T-cell (primary cell): ENCODE measurements at places on chromosomes 7 and 10. TPM values are rescaled to one million over a fixed set of nuclear protein-coding genes. Genes with fewer than 3 reads are reported as not detected.

DNA sequence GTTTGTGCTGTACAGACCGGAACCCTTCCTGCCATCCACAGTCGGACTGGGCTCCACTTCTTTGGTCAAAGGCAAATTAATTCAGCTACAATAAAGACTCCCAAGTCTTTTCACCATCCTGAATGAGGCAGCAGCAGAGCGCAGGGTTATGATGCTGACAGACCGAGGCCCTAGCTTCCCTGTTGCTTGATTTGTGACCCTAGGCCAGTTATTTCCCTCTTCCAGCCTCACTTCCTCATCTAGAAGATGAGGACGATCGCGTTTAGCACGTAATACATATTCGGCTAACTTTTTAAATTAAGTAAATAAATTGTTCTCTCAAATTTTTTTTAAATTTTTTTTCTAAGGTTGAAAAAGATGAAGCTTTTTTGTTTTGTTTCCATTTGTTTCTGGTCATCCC is 18.1 kb downstream of the ADRB1 start:
- no peak overlapping the region for H3K4me3 ChIP-seq
- H3K27me3 ChIP-seq: peaks cover 5% of the 10 kb centered on the region
- H3K4me1 ChIP-seq: no peaks in the 10 kb centered on the region
- DNase-seq: no peak

GRCh38 chr7:112495810-112496462 is 15.1 kb downstream of the LSMEM1 start:
- no peak overlapping the region for H3K27ac ChIP-seq
- no peaks in the 10 kb centered on the region for H3K36me3 ChIP-seq
- no peak overlapping the region for H3K4me3 ChIP-seq
- no peaks in the 10 kb centered on the region for H3K27me3 ChIP-seq
- H3K4me1 ChIP-seq: no peaks in the 10 kb centered on the region

Gene GPR26
- total RNA-seq: not detected

Gene CCDC201
- not detected for total RNA-seq

GRCh38 chr7:144588559-144589051 is 185.1 kb upstream of the NOBOX start:
- H3K36me3 ChIP-seq: peaks cover 3% of the 10 kb centered on the region
- no peaks in the 10 kb centered on the region for H3K27me3 ChIP-seq
- no peaks in the 10 kb centered on the region for H3K4me1 ChIP-seq

GRCh38 chr10:108848046-108848445 is 1075.3 kb downstream of the XPNPEP1 start:
- no peak overlapping the region for H3K4me3 ChIP-seq
- no peaks in the 10 kb centered on the region for H3K27me3 ChIP-seq
- no peaks in the 10 kb centered on the region for H3K4me1 ChIP-seq

DNA sequence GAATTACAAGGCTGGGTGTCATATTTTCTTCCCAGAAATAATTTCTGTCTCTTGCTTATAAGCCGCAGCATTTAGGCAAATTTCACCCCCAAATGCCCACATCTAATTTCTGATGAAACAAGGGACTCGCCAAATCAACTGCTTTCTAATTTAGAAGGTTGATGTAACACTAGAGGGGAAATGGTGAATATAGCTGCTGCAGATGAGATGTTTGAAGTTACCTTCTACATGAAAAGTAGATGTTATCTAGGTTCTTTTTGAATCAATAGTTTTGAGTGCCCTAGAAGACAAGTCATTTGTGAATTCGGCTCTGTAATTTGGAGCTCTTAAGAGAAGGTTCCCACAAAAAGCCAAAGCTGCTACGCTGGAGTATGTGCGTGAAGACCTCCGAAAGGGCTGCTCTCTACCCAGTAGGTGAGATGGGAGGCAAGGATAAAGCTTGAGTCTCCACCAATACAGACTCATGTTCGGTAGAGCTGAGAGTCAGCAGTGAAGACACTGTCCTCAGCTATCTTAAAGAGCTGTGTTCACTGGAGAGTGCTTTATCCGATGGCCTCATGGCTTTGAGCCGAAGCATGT is 99.5 kb downstream of the FANK1 start:
- H3K27ac ChIP-seq: no peak overlapping the region
- H3K36me3 ChIP-seq: no peaks in the 10 kb centered on the region
- DNase-seq: no peak
- no peak overlapping the region for H3K4me3 ChIP-seq

DNA sequence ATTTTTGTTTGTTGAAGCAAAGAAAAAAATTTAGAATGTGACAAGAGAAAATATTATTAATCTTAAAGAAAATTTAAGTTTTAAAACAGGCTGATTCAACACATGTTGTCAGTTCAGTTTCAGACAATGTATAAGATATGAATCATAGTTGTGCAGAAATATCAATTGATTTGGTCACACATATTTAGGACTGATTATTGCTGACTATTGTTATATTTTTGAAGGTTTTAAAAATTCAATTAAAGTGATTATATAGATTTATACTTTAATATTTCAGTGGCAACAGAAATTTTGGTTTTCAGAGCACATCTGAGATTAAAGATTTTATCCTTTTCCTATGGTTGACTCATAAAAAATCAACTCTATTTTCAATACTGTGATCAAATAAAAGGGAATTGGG is 132.5 kb downstream of the PON1 start:
- H3K4me3 ChIP-seq: no peak overlapping the region
- no peaks in the 10 kb centered on the region for H3K36me3 ChIP-seq
- H3K27me3 ChIP-seq: no peaks in the 10 kb centered on the region
- no peak overlapping the region for H3K27ac ChIP-seq
- DNase-seq: no peak

DNA sequence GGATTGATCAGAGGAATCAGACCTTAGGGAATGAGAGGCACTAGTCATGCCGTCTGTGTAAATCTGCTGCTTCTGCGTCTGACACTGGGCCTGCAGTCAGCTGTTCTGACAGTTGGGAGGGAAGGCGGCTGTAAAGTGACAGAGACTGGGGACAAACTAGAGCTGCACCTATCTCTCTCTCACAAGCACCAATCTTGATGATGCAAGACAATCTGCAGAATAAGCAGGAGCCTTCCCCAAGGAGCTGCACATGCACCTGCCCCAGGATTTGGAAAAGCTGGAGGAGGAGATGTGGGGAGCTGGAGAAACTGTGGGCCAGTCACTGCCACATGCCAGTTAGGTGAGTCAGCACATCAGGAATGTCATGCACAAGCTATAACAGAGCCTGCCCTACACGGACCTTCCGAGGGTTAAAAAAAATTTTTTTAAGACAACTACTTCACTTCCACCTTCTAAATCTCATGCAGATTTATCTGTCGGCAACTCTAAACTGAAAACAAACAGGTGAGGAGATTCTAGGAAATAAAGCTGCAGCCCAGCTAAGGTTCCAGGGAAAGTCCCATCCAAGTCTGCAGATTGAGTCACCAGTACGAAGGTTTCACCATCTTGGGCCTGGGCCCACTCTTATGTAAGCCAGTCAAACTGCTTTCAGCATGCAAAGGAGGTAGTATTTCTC is 39.2 kb downstream of the ENO4 start:
- H3K4me3 ChIP-seq: no peak overlapping the region
- H3K27me3 ChIP-seq: no peaks in the 10 kb centered on the region
- no peaks in the 10 kb centered on the region for H3K4me1 ChIP-seq
- no peaks in the 10 kb centered on the region for H3K36me3 ChIP-seq
- no peak overlapping the region for H3K27ac ChIP-seq

Gene ADGRA1
- not detected for total RNA-seq

Gene GPR146
- total RNA-seq: 11.9 TPM

- no peak overlapping the region for H3K4me3 ChIP-seq
- H3K27me3 ChIP-seq: peaks cover 16% of the 10 kb centered on the region
- H3K4me1 ChIP-seq: no peaks in the 10 kb centered on the region
- H3K36me3 ChIP-seq: no peaks in the 10 kb centered on the region
These were observed 173.6 kb downstream of the ARL4A start for GRCh38 chr7:12861070-12861469.

DNA sequence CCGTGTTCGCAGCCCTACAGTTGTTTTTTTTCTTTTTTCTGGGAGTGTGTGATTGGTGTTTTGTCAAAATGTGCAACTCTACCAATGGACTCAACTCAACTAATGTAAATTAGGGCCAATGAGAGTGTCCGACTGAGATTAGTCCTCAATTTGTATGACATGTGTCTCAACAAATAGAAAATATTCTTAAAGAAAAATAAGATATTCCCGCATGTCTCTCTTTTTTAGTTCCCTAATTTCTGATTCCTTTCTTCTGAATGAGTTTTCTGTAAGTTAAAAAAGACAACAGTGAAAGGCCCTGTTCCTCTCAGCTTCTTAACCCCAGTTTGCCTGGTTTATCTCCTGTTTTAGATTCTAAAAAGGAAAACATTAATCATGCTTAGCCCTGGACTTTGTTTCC is 61.5 kb downstream of the ARID5B start:
- H3K27ac ChIP-seq: peak overlapping the region; percentile 28
- peaks cover 3% of the 10 kb centered on the region for H3K36me3 ChIP-seq
- DNase-seq: no peak
- no peaks in the 10 kb centered on the region for H3K27me3 ChIP-seq
- no peak overlapping the region for H3K4me3 ChIP-seq
- peaks cover 23% of the 10 kb centered on the region for H3K4me1 ChIP-seq

- H3K27me3 ChIP-seq: peaks cover 3% of the 10 kb centered on the region
- no peaks in the 10 kb centered on the region for H3K4me1 ChIP-seq
- no peak for DNase-seq
- no peak overlapping the region for H3K4me3 ChIP-seq
These were observed 63.7 kb downstream of the GRM8 start for GRCh38 chr7:127189074-127189473.

Gene VTI1A
- total RNA-seq: 53.6 TPM

- H3K27me3 ChIP-seq: peaks cover 10% of the 10 kb centered on the region
- DNase-seq: peak; percentile 36
- H3K4me1 ChIP-seq: peaks cover 5% of the 10 kb centered on the region
- H3K4me3 ChIP-seq: no peak overlapping the region
These were observed 918 bp upstream of the RPEL1 start for GRCh38 chr10:103244666-103245271.

Gene SPOCK2
- total RNA-seq: 501 TPM

DNA sequence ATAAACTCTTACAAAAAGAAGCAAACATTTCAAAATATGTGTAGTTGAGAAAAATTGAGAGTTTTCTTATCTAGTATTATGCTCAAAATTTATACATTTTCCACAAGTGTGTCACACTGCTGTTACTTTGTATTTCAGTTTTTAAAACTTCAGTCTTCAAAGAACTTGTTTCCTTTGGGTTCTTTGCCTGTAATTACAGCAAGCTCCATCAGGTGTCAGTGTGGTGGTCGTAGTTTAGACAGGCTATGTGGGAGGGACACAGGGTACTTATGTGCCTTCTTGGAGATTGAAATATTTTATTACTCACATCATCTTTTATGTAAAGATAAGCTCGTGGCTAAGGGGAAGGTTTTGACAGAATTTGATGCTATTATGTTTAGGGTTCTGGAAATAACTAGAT is 360.5 kb downstream of the FGFR2 start:
- H3K36me3 ChIP-seq: no peaks in the 10 kb centered on the region
- H3K4me3 ChIP-seq: no peak overlapping the region
- no peaks in the 10 kb centered on the region for H3K27me3 ChIP-seq
- no peaks in the 10 kb centered on the region for H3K4me1 ChIP-seq
- no peak overlapping the region for H3K27ac ChIP-seq

DNA sequence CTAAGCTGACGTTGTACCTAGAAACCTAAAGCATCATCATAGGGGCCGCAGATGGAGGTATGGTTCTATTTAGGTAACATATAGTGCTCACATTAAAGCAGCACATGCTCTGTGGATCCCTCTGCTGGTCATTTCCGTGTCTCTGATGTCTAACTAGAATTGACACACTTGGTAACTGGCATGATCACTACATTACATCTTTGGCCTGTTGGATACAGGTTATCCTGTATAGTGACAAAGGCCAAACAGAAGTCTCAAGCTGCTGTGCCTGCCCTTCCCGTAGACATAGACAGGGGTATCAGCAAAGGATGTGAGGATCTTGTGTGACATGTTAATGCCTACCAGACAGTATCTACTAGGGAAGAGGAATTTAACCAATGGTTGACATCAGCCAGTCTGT is 51.2 kb downstream of the KIF5B start:
- H3K4me1 ChIP-seq: no peaks in the 10 kb centered on the region
- H3K4me3 ChIP-seq: no peak overlapping the region
- DNase-seq: peak; percentile 17

DNA sequence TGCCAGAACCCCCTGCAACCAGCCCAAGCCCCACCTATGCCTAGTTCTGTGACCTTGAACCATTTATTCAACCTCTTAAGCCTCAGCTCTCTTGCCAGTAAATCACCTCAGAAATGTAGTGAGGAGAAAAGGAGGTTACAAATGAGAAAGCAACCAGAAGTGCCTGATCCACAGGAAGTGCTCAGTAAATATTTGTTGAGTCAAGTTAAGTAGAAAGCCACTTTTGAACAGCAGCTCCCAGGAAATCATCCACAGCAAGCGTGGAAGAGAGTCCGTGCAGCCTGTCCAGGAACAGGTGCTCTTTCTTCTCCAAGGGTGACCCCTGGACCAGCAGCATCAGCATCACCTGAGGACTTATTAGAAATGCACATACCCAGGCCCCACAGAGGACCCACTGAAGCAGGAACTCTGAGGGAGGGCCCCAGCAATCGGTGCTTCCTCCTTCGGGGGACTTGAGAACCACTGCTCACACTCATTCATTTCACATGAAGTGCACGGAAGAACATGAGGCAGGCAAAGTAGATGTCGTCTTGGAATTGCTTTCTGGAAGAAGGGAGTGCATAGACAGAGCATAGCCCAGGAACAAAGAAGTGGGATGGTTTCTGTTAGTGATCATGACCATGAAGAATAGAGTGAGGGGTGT is 6.3 kb upstream of the C10orf71 start:
- no peaks in the 10 kb centered on the region for H3K4me1 ChIP-seq
- DNase-seq: no peak
- H3K27ac ChIP-seq: no peak overlapping the region
- H3K4me3 ChIP-seq: no peak overlapping the region
- peaks cover 4% of the 10 kb centered on the region for H3K27me3 ChIP-seq

Gene SEMA3D
- total RNA-seq: not detected

- peaks cover 2% of the 10 kb centered on the region for H3K4me1 ChIP-seq
- H3K27ac ChIP-seq: no peak overlapping the region
- DNase-seq: no peak
These were observed 84.6 kb downstream of the ZNF467 start for GRCh38 chr7:149688836-149689235.

- peaks cover 19% of the 10 kb centered on the region for H3K4me1 ChIP-seq
- H3K27me3 ChIP-seq: no peaks in the 10 kb centered on the region
- H3K36me3 ChIP-seq: no peaks in the 10 kb centered on the region
- peak; percentile 38 for DNase-seq
These were observed 57.0 kb downstream of the YKT6 start for GRCh38 chr7:44257618-44258422.

DNA sequence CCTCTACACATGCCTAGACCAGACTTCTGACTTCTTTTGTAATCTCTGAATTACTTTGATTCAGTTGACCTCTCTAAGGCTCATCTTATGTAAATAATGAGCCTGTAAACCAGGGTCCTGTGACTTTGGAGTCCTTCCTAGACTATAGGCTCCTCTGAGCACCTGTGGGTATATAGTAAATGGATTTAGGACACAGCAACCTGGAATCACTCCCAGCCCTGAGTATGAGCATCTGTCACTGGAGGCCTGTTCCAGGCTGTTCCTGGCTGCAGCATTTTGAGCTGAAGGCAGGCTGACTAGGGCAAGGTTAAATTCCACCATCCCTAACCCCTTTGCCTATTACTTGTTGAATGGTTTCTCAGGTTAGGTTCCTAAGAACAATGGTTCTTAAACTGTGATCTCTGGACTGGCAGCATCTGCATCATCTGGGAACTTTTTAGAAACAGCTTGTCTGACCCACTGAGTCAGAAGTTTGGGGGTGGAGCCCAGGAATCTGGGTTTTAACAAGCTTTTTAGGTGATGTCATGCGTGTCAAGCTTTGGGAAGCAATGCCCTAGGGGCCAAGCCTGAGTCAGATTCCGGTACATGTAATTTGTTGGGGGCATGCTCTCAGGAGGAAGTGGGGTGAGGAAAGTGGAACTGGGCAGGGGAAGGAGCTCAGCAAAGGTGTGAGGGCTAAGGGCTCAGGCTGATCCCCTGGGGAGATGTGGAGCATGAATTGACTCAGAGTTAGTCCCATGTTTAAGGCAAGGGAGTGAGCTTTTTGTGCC is 28.2 kb downstream of the MINDY4 start:
- H3K4me1 ChIP-seq: peaks cover 6% of the 10 kb centered on the region
- DNase-seq: no peak
- H3K27ac ChIP-seq: no peak overlapping the region
